ENCODE measurements at places on chromosomes 2 and 18.

- no peak for DNase-seq
These were observed 12.6 kb downstream of the DNER start for GRCh38 chr2:229701716-229702115.

- DNase-seq = no peak
These were observed 72.6 kb downstream of the TXNL1 start for GRCh38 chr18:56565551-56566345.

- DNase-seq = no peak
These were observed 29.8 kb downstream of the CYTIP start for GRCh38 chr2:157414050-157414449.

GRCh38 chr2:120253021-120253882, 600 bp downstream of the RALB start:
- DNase-seq = peak; percentile 57

GRCh38 chr2:104889291-104889959, 35.5 kb downstream of the POU3F3 start:
- no peak for DNase-seq

DNA sequence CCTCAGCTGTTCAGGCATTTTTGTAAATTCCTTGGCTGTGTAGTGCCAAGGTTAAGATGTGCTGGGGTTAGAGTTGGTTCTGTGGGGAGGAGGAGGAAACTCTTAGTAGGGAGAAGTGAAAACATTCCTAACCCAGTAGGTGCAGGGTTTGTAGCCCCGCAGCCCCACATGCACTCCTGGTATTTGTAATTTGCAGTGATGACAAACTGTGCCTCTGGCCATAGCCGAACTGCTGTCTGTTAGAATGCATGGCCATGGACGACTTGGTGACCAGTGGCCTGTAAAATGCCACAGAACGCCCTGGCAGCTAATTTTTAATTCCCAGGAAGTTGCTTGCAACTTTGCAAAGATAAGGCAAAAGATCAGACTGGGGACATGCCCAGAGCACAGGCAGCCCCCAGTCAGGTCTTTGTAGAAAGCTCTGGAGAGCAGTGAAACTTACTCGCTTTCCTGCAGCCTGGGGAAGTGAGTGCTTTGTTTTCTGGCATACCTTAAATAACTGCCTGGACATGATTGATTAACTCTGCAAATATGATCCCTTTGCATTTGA, 38.4 kb downstream of the LYPD6B start:
- no peak for DNase-seq

DNA sequence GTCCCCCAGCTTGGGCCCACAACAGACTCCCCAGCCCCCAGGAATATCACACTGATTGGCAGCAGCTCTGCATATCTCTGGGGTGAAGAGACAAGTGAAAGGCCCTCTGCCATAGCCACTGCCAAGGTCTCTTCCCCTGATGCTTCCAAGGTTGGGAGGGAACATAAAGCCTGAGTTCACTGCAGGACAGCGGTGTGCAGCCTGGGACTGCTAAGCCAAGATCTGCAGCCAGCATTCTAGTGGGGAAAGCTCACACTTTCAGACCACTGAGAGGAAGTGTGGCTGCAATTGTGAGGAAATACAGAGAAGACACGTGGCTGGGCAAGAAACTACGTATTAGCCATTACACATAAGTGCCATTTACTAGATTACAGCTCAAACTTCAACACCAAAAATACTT, 100.7 kb downstream of the MAIP1 start:
- DNase-seq = no peak

DNA sequence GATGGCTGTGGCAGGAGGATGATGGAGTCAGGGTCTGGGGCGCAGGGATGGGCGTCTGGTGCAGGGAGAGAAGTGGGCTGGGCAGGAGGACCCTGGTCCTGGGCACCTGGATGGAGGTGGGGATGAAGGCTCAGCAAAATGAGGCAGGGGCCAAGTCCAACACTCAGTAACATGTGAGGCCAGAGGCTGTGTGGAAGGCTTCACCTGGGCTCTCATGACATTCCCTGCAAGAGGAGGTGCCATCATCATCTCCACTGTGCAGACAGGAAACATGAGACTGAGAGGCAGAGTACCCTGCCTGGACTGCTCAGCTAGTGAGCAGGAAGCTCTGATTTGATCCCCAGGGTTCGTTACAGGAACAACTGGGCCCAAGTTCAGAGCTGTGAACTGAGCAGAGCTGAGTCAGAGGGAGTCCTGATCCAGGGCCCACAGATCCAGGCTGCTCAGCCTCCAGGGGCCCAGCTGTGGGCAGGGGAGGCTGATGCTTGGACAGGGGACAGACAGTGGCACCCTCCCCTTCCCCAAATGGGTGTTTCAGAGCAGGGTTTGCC, 36.9 kb downstream of the HJURP start:
- no peak for DNase-seq

GRCh38 chr2:26459991-26460612, 17.8 kb downstream of the OTOF start:
- DNase-seq = no peak

- peak; percentile 72 for DNase-seq
These were observed 7.8 kb downstream of the MTHFD2 start for GRCh38 chr2:74206180-74206688.

DNA sequence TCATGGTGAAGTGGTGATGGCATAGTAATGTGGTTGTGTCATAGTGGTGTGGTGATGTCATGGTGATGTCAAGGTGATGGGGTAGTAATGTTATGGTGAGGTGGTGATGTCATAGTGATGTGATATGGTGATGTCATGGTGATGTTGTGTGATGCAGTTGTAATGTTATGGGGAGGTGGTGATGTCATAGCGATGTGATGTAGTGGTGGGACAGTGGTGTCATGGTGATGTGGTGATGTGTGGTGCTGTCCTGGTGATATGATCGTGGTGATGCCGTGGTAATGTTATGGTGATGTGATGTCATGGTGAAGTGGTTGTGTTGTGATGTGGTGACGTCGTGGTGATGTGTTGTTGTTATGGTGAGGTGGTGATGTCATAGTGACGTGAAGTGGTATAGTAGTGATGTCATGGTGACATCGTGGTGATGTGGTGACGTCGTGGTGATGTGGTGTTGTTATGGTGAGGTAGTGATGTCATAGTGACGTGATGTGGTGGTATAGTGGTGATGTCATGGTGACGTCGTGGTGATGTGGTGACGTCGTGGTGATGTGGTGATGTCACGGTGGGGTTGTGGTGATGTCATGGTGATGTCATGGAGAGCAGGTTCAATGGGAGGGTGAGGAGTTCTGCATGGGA, 242.7 kb upstream of the MYT1L start:
- peak; percentile 20 for DNase-seq

DNA sequence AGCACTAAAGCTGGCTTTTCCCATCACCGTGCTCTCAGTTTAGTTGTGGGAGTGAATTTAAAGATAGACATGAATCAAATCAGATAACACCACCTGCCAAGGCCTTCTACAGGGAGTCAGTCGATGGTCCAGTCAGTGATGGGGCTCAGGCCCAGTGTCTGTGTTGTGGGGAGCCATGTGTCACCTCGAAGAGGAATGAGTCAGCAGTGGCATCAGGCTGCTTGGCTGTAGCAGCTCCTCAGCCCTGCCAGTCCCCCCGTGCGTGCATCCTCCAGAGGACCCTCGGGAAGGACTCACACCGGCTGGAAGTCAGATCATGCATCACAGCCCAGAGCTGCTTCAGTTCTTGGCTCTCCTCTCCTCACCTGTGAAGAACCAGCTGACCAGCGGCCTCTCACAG, 420.4 kb upstream of the RAB6C start:
- DNase-seq = no peak

GRCh38 chr2:44744961-44745892, 196.3 kb upstream of the SIX3 start:
- DNase-seq = no peak

DNA sequence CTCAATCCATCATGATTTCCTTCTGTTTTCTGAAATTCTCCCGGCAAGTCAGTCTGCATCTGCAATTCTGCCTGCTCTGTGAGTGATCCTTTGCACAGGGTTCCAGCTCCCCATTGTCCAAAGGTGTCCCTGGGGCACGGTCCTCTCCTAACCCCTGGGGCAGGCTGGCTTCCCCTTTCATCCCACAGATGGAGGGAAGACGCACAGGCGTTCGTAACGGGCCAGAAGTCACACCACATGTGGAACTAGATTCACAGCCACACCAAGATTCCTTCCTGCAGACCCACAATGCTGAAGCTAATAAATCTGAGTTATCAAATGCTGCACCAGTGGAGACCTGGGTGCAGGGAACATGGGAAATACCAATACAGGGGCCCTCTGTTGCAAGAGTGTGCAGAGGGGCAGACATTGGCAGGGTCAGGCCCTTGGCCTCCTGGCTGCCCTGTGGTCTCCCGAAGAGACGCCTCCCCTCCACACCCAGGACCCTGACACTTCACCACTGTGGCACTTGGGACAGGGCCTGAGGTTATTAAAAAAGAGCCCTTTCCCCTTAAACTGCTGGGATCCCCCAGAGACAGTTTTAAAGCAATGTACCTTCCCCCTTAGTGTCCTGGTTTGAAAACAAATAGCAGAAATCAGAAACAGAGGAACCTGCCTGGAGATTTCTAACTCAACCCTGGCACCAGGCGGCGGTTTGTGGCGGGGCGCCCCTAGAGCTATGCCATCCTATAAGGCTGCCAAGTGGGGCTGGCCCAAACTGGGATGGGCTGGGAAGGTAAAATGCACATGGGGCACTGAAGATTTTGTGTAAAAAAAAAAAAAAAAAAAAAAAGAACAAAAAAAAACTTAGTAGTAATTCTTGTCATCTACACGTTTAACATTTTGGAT, 15.4 kb downstream of the ZNF516 start:
- DNase-seq = no peak

GRCh38 chr2:36469710-36470109, 114.1 kb downstream of the CRIM1 start:
- DNase-seq = no peak

- no peak for DNase-seq
These were observed 61.0 kb downstream of the CIB4 start for GRCh38 chr2:26580151-26580550.

- DNase-seq = no peak
These were observed 39.5 kb downstream of the CERS6 start for GRCh38 chr2:168495524-168495923.

- DNase-seq = no peak
These were observed 721 bp downstream of the METTL5 start for GRCh38 chr2:169823996-169824372.

GRCh38 chr2:223058952-223059716, 7.1 kb downstream of the KCNE4 start:
- DNase-seq = no peak

- no peak for DNase-seq
These were observed 103.8 kb upstream of the CDC42EP3 start for GRCh38 chr2:37774976-37775907.

- DNase-seq = no peak
These were observed 26.0 kb downstream of the EFHD1 start for GRCh38 chr2:232659359-232659758.

DNA sequence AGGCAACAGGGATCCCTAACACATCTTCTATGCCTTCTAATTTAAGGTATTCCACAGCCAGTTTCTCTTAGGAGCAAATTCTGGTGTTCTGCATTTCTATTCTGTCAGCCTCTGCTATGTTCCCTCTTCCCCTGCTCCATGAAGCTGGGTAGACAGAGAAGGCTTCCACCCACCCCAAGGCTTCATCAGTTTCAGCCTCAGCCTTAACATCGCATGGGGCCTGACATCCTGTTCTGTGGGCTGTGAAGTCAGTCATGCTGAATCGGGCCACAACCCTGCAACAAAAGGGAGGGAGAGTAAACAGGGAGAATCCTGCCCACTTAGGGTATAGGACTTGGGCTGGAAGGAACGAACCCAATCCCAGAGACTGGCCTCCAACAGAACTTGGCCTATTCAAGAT, 70.6 kb upstream of the PPM1B start:
- DNase-seq = no peak

DNA sequence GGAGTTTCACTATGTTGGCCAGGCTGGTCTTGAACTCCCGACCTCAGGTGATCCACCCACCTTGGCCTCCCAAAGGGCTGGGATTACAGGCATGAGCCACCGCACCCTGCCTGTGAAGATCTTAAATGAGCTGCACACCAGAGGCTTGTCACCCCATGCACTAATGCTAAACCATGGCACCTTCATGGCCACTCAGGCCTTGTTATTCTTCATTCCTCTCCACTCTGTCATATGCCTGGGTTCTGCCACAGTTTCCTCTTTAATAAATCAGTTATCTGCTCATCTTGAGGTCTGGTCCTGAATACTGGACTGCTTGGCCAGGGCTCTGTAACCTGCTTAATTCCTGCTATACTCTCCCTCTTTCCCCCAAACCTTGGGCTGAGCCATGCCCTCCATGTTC, 303.9 kb upstream of the FBXO11 start:
- DNase-seq = no peak

GRCh38 chr2:73109431-73110167, 3.1 kb downstream of the RAB11FIP5 start:
- DNase-seq = no peak

- no peak for DNase-seq
These were observed 338.0 kb downstream of the NYAP2 start for GRCh38 chr2:225737556-225737955.
